ENCODE measurements at places on chromosomes 11 and 22.
A peak's percentile ranks its signal among the peaks of the same experiment; 100 is the strongest.

GRCh38 chr11:68934666-68935065 lies 31.0 kb downstream of the IGHMBP2 start:
- DNase-seq: no peak
- H3K4me3 ChIP-seq: no peak overlapping the region
- H3K36me3 ChIP-seq: peaks cover 9% of the 10 kb centered on the region
- H3K27me3 ChIP-seq: no peaks in the 10 kb centered on the region
- H3K4me1 ChIP-seq: no peaks in the 10 kb centered on the region

DNA sequence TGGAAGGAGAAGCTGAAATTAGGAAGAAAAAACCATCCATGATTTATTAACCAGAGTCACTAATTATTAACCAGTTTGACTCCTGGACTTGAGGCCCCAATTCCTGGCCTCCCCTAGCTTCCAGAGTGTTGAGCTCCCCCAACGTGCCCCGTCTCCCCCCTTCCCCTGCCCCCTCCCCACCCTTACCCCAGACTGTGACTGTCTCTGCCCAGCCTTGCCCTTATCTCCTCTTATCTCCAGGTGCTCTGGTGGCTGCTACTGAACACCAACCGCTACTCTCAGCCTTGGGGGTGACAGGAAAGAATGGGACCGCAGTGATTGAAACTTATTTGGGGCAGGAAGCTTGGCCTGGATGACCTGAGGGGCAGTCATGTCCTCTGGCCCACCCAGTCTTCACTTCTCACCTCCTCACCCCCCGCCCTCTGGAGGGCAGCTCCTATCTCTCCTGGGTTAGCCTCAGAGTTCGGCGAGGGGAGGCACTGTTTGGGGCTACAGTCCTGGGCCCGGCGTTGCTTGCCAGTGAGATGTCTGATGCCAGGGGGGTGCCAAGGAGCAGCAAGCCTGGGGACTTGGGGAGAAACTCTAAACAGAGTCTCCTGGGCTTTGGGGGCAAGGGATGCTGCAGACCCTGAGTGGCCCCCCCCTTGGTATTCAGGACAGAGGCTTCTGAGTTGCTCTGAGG lies 15.5 kb downstream of the NECTIN1 start:
- H3K27ac ChIP-seq: no peak overlapping the region
- H3K4me1 ChIP-seq: no peaks in the 10 kb centered on the region
- no peak overlapping the region for H3K4me3 ChIP-seq
- no peak for DNase-seq
- H3K27me3 ChIP-seq: no peaks in the 10 kb centered on the region

DNA sequence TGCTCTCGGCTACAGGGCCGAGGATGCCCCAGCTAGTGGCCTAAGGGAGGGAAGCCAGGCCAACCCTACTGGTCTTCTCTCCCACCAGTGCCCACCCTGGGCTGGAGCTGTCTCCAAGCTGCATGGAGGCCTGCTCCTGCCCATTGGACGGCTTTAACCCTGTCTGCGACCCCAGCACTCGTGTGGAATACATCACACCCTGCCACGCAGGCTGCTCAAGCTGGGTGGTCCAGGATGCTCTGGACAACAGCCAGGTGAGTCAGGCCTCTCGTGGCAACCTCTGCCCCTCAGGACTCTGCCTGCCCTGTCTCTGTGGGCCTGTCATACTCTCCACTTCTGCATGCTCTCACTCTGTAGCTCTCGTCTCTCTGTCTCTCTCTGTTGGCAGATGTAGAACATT lies 44.1 kb upstream of the TPBGL start:
- no peaks in the 10 kb centered on the region for H3K27me3 ChIP-seq
- H3K4me3 ChIP-seq: no peak overlapping the region
- no peak for DNase-seq
- no peak overlapping the region for H3K27ac ChIP-seq
- no peaks in the 10 kb centered on the region for H3K36me3 ChIP-seq
- H3K4me1 ChIP-seq: peaks cover 3% of the 10 kb centered on the region

DNA sequence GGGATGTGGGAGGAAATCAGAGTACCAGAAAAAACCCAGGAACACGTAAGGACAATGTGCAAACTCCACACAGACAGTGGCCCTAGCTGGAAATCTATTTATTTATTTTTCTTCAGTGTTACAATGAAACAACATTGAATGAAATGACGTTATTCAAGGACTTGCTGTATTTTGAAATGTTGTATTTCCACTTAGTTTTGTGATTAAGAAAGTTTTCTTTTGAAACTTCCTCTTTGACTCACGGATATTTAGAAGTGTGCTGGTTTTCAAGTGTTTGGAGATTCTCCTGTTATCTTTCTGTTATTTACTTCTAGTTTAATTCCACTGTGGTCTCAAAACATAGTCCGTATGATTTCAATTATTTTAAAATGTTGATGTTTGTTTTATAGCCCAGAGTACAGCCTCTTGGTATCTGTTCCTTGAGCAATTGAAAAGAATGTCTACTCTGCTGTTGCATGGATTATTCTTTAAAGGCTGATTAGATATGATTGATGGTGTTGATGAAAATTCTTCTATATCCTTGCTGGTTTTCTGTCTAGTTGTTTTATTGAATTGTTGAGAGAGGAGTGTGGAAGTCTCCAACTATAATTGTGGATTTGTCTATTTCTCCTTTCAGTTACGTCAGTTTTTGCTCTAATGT lies 141.0 kb downstream of the ARHGAP20 start:
- no peaks in the 10 kb centered on the region for H3K36me3 ChIP-seq
- no peak for DNase-seq
- H3K27ac ChIP-seq: no peak overlapping the region
- no peaks in the 10 kb centered on the region for H3K27me3 ChIP-seq
- no peak overlapping the region for H3K4me3 ChIP-seq

- H3K27ac ChIP-seq: no peak overlapping the region
- no peaks in the 10 kb centered on the region for H3K27me3 ChIP-seq
- H3K4me1 ChIP-seq: no peaks in the 10 kb centered on the region
- DNase-seq: no peak
Measured at GRCh38 chr11:17927681-17928343, 85.0 kb downstream of the SERGEF start.

DNA sequence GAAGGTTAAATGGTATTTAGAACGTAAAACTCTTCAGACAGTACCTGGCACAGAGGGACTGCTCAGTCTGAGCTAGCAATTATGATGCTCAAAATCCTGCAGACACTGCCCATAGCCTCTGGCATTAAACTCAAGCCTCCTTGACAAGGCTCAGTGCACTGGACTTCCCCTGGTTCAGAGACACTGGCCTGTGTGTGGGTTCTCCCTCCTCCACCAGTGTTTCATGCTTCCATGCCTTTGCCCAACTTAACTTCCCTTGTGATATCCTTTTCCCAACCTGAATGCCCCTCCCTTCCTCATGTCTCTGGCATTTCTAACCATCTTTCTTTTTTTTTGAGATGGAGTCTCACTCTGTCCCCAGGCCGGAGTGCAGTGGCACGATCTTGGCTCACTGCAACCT lies 9.1 kb downstream of the LTBP3 start:
- H3K27ac ChIP-seq: no peak overlapping the region
- H3K27me3 ChIP-seq: no peaks in the 10 kb centered on the region
- H3K36me3 ChIP-seq: no peaks in the 10 kb centered on the region
- H3K4me1 ChIP-seq: no peaks in the 10 kb centered on the region

DNA sequence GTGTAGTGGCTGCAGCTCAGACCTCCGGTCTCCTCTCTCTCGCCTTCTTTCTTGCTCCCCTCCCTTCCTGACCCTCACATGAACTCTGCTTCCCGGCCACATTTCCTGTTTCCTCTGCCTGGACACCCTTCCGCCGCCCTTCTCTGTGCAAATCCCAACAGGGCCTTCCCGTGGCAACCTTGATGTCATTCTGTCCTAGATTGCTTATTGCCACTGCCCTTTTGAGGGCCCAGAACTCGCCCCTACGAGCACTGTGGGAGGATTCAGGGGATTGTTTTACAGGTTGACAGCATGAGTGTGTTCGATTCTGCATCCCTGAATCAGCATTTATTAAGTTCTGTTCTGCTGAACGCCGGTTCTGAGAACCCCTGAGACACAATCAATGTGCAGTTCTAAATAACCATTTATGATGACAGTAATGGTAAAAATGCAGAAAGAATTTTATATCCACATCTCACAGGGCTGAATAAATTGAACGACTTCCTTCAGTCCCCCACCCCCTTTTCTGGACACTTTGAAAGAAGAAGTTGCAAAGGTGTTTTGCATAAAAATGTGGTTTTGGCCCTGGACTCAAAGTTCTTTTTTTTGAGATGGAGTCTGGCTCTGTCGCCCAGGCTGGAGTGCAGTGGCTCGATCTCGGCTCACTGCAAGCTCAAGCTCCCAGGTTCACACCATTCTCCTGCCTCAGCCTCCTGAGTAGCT lies 6.4 kb downstream of the BATF2 start:
- H3K27me3 ChIP-seq: no peaks in the 10 kb centered on the region
- no peaks in the 10 kb centered on the region for H3K4me1 ChIP-seq
- no peak overlapping the region for H3K27ac ChIP-seq
- no peak for DNase-seq

DNA sequence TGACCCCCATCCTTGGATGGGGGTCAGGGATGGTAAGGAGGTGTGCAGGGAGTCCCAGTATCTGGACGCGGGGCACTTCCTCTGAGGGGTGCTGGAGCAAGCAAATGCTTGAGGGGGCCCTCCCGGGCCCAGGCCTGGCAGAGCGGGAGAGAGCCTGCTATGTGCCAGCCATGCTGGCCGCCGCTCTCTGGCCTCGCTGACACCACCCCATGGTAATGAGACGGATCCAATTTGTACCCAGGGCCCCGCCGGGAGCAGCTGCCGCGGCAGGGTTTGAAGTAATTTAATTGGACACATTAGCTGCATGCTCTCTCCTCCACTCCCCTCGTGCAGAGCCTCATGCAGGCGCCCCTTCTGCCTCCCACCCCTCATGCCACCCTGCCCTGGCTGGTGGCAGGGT lies 6.3 kb downstream of the SYT7 start:
- no peak overlapping the region for H3K27ac ChIP-seq
- H3K4me3 ChIP-seq: no peak overlapping the region
- H3K4me1 ChIP-seq: peaks cover 11% of the 10 kb centered on the region
- no peaks in the 10 kb centered on the region for H3K36me3 ChIP-seq
- no peak for DNase-seq

- peak within 1 kb of the TSS; percentile 70 for H3K4me3 ChIP-seq
- H3K36me3 ChIP-seq: no peaks in the 10 kb centered on the region
- no peak for DNase-seq
Measured at GRCh38 chr11:67372993-67373647, at the start of gene CLCF1. Gene CLCF1, minus strand, starts transcription at chr11:67373598. Its CDS starts 59 bp downstream, at chr11:67373539.

- H3K4me1 ChIP-seq: no peaks in the 10 kb centered on the region
- H3K27me3 ChIP-seq: no peaks in the 10 kb centered on the region
- H3K27ac ChIP-seq: no peak overlapping the region
- H3K36me3 ChIP-seq: no peaks in the 10 kb centered on the region
- no peak for DNase-seq
Measured at GRCh38 chr11:120229451-120230424, 10.2 kb upstream of the POU2F3 start.

GRCh38 chr22:28600546-28601143 lies 79.0 kb downstream of the TTC28 start:
- H3K4me3 ChIP-seq: no peak overlapping the region
- DNase-seq: no peak
- no peak overlapping the region for H3K27ac ChIP-seq
- H3K4me1 ChIP-seq: no peaks in the 10 kb centered on the region
- no peaks in the 10 kb centered on the region for H3K36me3 ChIP-seq

GRCh38 chr11:93983542-93984195 lies 37.5 kb upstream of the HEPHL1 start:
- no peak for DNase-seq
- no peak overlapping the region for H3K27ac ChIP-seq
- no peaks in the 10 kb centered on the region for H3K27me3 ChIP-seq

- peak; percentile 83 for DNase-seq
- H3K4me3 ChIP-seq: peak within 1 kb of the TSS; percentile 28
- H3K27ac ChIP-seq: peak within 1 kb of the TSS; percentile 60
- H3K27me3 ChIP-seq: no peaks in the 10 kb centered on the region
Measured at GRCh38 chr22:35380537-35381423, at the start of gene HMOX1. Gene HMOX1, plus strand, starts transcription at chr22:35381096. Its CDS starts 78 bp downstream, at chr22:35381174.
